RPMI8226 (cell line): ENCODE measurements at places on chromosomes 5 and 9.

DNA sequence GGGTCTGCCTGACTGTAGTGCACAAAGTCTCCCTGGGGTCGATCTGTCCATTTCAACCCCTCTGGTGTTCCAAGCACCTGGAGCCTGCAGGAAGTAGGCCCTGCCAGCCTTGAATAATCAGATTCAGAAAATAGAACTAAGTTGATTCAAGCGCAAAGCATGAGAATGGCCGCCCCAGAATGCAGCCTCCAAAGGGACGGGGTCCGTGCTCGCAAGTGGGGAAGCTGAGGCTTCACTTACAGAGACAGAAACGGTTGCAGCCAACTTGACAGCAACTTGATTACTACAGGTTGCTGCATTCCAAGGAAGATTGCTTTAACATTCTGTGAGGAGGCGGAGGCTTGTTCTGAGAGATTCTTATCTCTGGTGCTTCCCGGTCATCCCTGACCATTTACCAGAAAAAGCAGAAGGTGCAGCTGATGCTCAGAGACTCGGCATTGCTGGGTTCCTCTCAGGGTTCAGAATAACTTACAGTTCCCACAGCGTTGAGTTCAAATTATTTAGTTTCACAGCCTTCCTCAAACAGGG lies 14.9 kb upstream of the LRRC14B start:
- DNase-seq, result no peak

DNA sequence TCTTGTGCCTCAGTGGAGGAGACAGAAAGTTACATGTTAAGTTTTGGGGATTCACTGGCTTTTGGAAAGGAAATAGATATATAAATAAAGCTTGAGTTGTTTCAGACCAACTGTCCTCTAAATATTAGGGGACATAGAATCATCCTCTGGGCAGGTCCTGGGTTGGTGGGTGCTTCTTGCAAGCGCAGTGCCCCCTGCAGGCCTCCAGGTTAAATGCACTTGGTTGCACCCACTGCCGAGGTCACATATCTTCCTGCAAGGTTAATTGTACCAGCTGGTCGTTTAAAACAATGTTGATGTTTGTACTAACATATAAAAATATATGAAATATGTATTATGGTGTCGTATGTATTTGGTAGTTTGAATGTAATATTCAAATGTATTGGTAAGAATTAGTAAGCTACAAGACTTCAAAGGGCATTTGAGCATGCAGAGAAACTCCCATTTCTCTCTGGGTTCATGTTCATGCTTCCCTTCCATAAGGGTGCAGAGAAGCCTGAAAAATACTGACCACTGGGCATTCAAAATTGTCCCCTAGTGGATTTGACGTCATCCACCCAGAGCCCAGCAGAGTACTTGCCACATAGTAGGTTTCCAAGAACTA lies 87.0 kb downstream of the ZNF618 start:
- peak; percentile 21 for DNase-seq

- DNase-seq, result no peak
These were observed 54.0 kb upstream of the FGF10 start for GRCh38 chr5:44443172-44443571.

DNA sequence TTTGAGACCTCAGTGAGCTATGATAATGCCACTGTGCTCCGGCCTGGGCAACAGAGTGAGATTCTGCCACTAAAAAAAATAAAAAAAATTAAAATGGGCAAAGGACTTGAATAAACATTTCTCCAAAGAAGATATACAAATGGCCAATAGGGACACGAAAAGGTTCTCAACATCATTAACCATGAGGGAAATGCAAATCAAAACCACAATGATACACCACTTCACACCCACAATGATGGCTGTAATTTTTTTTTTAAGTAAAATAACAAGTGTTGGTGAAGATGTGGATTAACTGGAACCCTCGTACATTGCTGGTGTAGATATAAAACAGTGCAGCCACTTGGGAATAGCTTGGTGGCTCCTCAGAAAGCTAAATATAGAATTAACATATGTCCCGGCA lies 68.0 kb downstream of the SIL1 start:
- no peak for DNase-seq

DNA sequence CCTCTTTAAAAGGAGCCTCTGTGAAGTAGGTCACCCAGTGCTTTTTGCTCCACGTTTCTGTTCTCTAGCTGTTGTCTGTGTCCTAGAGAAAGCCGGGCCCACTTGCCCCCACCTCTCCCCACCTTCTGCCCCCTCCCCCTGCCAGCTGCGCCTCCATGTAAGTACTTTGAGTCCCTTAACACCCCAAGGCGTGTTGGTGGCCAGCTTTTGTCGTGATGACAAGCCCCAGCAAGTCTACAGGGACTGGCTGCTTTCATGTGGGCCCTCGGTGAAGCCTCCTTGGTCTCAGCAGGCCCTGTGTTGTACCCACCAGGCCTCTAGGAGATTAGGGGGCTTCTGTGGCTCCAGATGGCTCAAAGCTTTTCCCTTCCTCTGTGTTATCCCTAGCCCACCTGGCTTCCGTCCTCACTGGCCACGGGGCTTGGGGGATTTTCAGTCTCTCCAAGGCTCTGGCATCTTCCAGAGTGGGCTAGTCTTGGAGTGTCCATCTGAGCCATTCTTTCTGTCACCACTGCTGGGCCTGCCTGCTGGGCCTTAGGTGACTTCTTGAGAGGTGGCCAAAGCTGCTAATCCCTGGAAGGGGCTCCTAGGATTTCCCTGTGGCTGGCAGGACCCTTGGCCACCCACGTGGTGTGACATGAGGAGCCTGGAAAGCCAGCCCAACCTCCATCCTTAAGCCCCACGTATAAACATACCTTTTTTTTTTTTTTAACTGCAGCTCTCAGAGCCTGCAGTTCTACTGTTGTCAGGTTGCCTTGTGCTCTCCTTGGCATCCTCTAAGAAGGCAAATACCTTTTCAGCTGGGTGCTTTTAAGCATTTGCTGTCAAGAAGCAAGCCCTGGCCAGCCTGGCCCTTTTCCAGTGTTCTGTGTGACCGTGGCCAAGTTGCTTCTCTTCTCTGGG lies 1.1 kb upstream of the NDST1 start:
- no peak for DNase-seq

GRCh38 chr5:3656803-3657202 lies 61.2 kb downstream of the IRX1 start:
- no peak for DNase-seq

GRCh38 chr5:167317884-167318283 lies 973.6 kb upstream of the WWC1 start:
- DNase-seq, result no peak

GRCh38 chr5:138138949-138139780 lies at the start of gene NME5:
TSS of gene NME5 (minus strand) at chr5:138139428. CDS start at chr5:138138780, 648 bp downstream.
- peak; percentile 49 for DNase-seq

DNA sequence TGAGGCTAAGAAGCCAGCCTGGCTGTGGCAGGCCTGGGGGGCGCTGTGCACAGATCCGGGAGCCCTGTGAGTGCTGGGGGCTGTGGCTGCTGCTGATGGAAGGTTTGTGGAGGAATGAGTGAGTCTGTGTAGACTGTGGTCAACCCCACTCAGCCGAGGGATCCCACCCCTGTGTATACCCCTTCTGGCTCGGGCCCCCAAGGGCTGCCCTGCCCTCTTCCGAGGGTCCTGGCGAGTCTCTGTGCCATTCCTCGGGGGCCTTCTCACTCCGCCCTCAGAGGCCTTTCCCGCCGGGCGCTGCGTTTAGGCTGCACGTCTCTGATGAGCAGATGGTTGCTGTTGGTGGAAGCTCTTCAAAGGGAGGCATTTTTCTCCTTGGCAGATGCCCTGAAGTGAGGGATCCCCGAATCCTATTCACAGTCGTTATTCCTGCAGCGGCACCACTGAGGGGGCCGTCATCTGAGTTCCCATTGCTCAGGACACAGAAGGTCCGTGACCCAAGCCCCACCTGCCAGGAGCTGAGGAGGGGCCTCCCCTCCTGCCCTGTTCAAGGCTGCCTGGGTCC lies 94.1 kb downstream of the RXRA start:
- DNase-seq, result no peak

- DNase-seq, result no peak
These were observed 24.1 kb upstream of the IL6ST start for GRCh38 chr5:56018832-56019231.

GRCh38 chr9:130756037-130756436 lies 62.5 kb downstream of the EXOSC2 start:
- peak; percentile 25 for DNase-seq

DNA sequence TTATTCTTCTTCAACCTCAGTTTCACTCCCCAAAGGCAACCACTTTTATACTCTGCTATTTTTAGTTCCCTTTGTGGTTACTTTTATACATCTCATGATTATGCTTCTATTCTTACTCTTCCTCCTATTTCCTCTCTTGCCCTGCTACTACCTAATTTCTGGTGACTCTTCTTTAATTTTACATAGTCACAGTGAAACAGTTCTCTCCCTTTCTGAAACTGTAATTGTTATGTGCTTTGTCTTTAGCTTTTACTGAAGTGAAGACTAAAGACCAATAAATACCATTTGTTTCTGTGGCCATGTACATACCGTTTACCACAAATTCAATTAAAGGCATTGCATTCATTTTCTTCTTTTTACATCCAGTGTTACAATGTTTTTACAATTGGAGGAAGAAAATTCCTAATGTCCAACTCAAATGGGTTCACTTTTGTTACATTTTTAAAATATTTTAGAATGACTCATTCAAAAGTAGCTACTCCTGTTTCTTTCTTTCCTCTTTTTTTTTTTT lies 410.6 kb downstream of the PSAT1 start:
- no peak for DNase-seq

DNA sequence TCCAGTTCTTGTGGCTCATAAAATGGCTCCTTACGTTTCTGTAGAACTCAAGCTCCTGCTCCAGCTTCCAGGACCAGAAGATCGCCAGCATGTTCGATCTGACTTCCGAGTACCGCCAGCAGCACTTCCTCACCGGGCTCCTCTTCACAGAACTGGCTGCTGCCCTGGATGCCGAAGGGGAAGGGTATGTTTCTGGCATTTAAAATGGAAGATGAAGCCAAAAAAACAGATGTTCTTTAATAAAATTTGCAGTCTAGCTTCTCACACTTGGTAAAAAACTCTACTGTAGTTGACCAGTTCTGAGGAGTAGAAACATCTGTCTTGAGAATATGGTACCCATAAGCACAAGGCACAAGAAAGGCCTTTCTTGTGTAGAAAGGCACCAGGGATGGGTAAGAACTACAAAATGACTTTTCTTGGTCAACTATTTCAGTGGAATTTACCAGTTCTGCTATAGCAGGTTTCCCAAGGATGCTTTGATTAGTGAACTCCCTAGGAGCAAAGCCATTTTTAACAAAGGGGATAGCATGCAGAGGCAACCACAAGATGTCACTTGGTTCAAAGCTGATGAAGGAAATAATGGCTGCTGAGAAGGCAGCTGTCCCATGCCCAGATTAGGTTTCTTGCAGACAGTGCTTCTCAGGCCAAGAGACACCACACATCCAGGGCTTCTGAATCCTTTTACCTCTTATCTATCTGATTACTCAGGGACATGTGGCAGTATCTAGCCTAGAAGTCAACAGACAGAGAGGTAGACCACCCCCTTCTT lies 192.4 kb downstream of the DOCK8 start:
- no peak for DNase-seq

DNA sequence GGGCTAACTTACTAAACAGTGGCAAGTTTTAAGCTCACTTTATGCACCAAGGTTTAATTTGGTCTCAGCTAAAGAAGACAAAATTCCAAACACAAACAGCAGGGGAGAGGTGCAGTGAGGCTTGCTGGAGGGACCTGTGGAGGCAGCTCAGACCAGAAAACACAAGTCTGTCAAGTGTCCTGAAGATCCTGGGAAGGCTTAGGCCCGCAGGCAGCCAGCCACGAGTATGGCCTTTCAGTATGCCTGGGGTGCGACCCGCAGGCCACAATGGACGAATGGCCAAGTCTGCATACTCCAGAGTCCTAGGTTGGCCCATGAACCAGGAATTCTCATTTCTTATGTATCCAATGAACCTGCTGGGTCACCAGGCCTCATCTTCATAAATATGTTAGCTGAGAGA lies 9.3 kb downstream of the CCNI2 start:
- DNase-seq, result no peak

- no peak for DNase-seq
These were observed 78.1 kb upstream of the MAMDC2 start for GRCh38 chr9:69965416-69966145.

DNA sequence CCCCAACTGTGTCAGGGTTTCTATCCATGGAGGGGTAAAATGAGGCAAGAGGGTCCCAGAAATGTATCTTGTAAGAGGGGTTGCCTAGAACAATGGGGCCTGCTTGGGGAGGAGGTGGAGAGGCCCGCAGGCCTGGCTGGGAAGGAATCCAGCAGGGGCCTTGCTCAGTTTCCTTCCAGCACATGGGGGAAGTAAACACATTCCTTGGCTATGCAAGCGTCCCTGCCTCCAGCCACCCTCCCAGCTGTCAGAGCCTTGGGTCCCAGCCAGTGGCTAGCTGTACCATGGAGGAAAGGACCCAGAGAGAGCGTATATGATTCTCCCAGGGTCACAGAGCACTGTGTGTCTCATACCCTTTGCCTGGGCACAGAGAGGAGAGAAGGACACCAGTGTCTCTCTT lies 71.1 kb upstream of the IL17B start:
- no peak for DNase-seq

GRCh38 chr9:70600506-70600905 lies 186.0 kb upstream of the KLF9 start:
- DNase-seq, result peak; percentile 15

DNA sequence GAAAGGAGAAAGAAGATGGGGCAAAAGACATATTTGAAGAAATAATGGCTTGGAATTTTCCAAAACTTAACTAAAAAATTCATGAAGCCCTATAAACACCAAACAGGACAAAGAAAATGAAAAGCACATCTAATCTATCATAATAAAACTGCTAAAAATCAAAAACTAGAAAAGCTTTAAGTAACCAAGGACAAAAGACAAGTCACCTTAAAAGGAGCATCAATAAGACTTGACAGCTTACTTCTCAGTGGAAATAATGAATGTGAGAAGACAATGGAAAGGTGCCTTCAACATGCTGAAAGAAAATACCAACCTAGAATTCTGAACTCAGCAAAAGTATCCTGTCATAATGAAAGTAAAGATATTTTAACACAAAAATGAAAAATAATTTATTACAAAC lies 27.0 kb downstream of the GTF3C4 start:
- no peak for DNase-seq

DNA sequence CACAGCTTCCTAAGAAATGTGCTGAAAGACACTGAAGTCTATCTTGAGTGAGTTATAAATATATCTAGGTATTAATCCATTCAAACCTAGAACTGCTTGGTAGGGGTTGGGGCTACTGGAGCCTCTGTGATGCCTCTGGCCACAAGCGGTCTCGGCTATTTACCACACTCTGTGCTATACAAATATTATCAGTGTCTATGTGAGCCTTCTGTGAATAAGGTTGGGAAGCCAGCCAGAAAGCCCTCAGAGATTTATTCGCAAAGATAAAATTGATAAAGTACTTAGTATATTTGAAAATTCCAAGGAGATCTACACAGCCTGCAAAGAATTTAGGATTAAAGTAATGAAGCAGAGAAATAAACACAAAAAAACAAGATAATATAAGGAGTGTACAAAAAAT lies 41.4 kb downstream of the LIFR start:
- no peak for DNase-seq
